ENCODE measurements at places on chromosomes 2 and 18.

DNA sequence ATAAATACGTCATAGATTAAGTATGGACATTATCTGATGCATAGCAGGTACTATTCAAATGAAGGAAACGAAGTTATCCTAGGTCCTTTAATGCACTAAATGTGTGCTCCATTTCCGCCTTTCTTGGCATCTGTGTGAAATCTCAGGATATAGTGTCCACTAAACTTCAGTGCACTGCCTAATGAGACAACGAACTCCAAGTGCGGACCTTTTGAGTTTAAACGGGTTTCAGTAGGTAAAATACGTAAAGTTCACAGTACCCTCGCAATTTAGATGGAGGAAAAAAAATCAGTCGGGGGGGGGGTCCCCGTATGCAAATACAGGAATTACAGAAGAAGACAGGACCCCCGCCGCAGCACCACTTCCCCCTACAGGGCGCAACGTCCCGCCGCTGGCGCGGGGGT, 729 bp upstream of the REL start:
- DNase-seq: no peak

DNA sequence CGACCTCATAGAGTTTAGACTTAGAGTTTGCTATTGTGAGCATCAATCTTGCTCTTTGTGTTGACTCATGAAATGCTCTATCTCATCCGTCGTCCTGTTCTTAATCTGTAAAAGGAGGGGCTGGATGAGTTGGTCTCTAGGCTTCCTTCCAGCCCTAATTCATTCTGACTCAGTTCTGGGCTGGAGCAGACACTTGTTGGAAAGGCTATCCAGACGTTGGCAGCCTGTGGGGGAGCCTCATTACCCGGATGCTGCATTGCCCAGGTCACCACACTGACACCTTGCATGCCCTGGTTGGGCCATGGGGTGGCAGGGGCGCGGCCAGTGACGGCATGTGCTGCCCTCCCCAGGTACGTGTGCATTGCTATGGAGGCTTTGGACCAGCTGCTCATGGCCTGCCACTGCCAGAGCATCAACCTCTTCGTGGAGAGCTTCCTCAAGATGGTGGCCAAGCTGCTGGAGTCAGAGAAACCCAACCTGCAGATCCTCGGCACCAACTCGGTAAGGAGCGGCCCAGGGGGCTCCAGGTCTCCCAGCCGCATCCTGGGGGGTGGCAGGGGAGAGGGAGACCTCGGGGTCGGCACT, 61.5 kb downstream of the EFR3B start:
- DNase-seq: peak; percentile 67

GRCh38 chr2:140498360-140498759, 1632.5 kb downstream of the LRP1B start:
- DNase-seq: no peak

- DNase-seq: no peak
Observed at GRCh38 chr2:151650456-151650855, 83.8 kb downstream of the NEB start.

DNA sequence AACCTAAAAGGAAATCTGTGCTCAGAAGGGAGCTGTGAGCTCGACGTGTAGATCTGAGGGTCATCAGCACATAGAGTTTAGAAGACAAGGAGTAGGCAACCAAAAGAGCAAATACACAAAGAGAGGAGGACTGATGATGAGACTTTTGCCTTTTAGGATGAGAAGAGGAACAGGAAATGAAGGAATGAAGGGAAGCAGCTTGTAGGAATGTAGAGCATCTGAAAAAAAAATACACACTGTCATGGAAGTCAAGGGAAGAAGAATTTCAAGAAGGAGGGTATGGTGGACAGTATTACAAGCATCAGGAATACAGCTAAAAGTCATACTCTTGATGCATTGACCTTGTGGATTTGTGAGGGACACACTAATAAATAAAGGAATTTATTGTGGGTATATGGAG, 21.9 kb downstream of the CDK15 start:
- no peak for DNase-seq

Data from fibroblast of skin of left biceps (primary cell).